ENCODE measurements at places on chromosomes 2 and 18.

- no peak for DNase-seq
Observed at GRCh38 chr18:34550156-34550555, 159.9 kb upstream of the DTNA start.

GRCh38 chr2:69668598-69668997 lies 25.1 kb upstream of the AAK1 start:
- DNase-seq = no peak

DNA sequence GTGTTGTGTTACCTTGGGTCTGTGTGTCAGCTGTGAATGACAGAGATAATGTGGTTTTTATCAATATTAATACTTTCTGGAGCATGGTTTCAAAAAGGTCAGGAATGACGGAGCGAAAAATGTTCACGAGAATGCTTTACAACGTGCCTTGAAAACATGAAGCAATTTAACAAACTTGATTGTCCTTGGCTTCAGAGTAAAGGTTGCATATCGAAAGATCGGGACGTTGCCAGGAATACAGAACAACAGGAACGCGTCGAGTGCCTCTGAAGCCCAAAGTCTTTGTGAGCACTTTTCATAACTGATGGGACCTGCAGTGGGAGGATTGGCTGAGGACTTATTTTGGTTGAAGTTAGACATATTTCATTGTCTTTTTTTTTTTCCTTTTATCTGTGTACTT lies 206.1 kb downstream of the ZNF407 start:
- DNase-seq = no peak

- DNase-seq = no peak
Observed at GRCh38 chr2:39625193-39625926, 40.4 kb upstream of the TMEM178A start.

DNA sequence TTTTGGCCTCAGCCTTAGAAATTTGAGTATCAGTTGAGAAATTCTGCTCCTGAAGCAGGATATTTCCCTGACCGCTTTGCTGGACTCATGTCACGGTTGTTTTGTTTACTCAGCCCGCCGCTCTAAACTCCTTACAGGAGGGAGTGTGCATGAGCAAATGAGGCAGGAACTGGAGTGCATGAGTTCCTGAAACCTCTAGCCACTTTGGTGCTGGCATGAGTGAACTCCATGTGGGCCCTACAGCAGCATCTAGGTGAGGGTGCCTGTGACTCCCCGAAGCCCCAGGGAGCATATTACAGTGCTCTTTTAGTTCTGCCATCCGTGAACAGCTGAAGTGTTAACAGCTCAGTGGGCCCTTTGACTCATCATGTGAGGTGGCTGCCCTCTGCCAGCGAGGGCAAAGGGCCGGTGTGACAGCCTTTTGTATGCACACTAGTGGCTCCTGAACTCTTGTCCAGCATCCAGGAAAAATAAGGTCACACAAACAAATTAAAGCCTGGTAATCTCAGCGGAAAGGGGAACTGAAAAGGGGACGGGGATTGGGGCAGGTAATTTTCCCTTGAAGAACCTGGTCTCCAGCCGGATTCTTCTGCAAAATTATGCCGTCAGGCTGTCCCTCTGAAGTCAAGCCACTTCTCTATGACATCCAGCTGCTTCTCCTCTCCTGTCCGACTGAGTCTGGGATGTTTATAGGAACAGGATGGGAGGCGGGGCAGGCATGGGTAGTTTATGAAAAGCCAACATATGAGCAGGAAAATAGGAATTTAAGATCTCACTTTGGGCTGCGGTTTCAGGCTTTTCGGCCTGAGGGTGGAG lies 1668.7 kb downstream of the SUCLG1 start:
- DNase-seq = no peak

DNA sequence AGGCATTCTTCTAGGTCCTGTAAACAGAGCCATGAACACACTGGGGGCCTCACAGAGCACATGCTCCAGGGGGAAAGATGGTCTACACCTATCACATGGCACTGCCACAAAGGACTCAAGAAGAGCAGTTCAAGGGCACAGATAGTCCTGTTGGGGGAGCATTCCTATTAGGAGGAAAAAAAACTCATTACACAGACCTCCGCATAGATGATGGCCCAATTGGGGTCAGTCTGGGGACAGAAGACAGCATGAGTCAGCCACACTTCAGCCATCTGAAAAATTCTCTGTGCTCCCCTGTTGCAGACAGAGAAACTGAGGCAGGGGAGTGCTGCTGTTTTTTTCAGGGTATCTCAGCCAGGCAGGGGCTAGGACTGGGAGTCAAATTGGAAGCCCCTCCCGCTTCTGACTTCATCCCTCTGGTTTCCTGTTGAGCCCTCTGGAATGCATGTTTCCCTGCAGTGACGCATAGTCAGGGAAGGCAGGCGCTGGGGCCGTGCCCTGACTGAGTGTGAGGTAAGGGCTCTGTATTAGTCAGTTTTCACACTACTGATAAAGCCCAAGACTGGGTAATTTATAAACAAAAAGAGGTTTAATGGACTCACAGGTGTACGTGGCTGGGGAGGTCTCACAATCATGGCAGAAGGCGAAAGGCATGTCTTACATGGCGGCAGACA lies 67.9 kb downstream of the RHOB start:
- DNase-seq = no peak

- no peak for DNase-seq
Observed at GRCh38 chr2:74291218-74291544, 52.0 kb downstream of the SLC4A5 start.

GRCh38 chr2:127406454-127406853 lies 11.8 kb upstream of the PROC start:
- no peak for DNase-seq

GRCh38 chr2:51919395-51919794 lies 887.5 kb upstream of the NRXN1 start:
- no peak for DNase-seq

Measured in stimulated activated CD4-positive, alpha-beta T cell treated with anti-CD3 and anti-CD28 coated beads, TNF-alpha, amount 100 ng/mL, for 48 hours (primary cell).